ENCODE measurements at places on chromosomes 16 and 17. TPM values are rescaled to one million over a fixed set of nuclear protein-coding genes. Genes with fewer than 3 reads are reported as not detected.

DNA sequence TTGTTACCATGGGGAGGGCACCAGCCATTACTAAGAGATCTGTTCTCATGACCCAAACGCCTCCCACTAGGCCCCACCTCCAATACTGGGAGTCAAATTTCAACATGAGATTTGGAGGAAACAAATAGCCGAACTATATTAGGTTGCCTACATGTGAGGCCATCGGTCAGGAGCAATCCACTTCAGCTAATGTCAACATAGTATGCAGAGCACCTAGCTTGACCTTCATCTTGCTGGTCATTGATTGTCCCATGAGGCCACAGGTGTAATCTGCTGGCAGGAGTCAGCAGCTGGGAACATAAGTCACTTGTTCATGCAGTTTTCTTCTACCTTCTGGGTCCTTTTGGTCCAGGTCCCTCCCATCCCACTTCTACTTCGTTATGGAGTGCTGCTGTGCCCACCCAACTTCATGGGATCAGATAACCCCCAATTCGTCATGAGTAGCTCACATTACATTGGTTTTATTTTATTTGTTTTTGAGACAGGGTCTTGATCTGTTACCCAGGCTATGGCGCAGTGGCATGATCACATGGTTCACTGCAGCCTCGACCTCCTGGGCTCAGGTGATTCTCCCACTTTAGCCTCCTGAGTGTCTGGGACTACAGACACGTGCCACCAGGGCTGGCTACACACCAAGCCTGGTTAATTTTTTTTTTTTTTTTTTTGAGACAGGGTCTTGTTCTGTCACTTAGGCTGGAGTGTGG is 5.9 kb upstream of the KPNA2 start:
- no peak for DNase-seq

- DNase-seq, result no peak
Observed at GRCh38 chr16:29899516-29900101, at the start of gene SEZ6L2. Gene SEZ6L2, minus strand, starts transcription at chr16:29899550. Its CDS starts 531 bp downstream, at chr16:29899019.

DNA sequence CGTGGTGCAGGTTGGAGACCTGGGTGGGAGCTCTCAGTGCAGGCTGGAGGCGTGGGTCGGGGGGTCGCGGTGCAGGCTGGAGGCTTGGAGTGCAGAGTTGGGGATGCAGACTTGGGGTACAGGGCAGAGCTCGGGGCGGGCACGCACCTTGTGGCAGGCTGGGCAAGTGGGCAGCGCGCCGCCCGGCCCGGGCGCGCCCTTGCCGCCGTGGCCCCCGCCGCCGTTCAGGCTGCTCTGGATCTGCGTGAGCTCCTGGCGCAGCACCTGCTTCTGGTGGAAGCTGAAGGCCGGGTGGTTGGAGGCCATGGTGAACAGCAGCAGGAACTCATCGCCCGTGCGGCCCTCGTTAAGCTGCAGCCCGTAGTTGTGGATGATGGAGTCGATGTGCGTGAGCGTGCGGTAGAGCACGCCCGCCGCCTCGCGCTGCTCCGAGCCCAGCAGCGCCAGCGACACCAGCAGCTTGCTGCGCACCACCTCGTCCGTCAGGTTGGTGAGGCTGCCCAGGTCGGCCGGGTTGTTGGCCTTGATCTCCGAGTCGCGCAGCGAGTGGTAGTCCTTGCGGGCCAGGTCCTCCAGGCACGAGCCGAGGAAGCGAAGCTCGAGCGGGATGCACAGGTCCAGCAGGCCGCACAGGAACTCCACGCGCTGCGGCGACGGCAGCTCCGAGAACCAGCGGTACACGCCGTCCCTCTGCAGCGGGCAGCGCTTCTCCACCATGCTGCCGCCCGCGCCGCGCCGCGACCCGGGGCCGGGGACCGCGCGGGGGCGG is 1.1 kb downstream of the ZCCHC14 start:
- no peak for DNase-seq

DNA sequence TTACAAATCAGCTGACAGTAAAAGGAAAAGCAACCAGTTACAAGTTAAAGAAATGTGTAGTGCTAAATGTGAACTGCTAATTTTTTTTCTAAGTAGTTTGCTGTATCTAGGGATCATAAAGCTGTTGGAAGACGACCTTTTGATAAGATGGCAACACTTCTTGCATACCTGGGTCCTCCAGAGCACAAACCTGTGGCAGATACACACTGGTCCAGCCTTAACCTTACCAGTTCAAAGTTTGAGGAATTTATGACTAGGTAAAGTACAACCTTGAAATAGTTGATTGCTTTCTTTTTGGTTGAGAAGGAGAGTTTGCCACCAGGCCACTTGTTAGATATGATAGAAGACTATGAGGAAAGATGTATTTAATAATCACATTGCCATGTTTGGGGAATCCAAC is 35.4 kb downstream of the OMG start:
- no peak for DNase-seq

GRCh38 chr17:46911311-46911710 is 11.6 kb upstream of the GOSR2 start:
- DNase-seq, result no peak

DNA sequence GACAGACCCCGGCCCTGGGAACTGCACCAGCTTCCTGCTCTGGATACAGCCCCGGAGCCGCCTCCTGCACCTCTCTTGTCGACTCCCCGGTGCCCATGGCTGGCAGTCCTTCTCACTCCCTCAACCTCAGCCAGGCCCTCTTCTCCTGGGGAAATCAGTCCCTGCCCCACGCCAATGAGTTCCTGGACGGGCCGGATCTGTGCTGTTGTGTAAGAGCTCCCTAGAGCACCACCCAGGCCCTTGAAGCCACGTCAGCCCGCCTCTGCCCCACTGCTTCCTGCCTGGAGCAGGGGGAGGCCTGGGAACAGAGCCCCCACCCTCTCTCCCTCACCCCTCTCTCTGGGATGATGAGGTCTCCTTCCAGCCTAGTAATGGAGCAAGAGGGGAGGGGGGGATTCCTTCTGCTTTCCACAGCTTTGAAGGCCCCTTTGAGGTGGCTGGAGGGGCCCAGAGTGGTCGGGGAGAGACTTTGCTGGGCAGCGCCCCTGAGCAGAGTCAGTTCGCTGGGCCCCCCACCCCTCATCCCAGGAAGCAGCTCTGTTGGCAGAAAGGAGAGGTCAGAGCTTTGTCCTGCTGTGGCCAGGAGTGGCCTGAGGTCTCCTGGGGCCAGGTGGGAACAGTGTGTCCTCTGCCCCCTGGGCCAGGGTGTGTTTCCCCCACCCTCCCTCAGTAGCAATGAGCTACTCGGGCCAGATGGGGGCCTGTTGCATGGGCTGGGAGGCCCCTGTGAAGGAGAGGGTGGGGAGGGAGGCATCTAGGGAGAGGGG is 3.8 kb downstream of the PRR29 start:
- no peak for DNase-seq

GRCh38 chr17:40341808-40342503 is 22.6 kb downstream of the GJD3 start:
- no peak for DNase-seq

- no peak for DNase-seq
Observed at GRCh38 chr17:42598905-42599304, 10.3 kb downstream of the RETREG3 start.

- DNase-seq, result no peak
Observed at GRCh38 chr17:67400193-67400592, 23.1 kb downstream of the PITPNC1 start.

DNA sequence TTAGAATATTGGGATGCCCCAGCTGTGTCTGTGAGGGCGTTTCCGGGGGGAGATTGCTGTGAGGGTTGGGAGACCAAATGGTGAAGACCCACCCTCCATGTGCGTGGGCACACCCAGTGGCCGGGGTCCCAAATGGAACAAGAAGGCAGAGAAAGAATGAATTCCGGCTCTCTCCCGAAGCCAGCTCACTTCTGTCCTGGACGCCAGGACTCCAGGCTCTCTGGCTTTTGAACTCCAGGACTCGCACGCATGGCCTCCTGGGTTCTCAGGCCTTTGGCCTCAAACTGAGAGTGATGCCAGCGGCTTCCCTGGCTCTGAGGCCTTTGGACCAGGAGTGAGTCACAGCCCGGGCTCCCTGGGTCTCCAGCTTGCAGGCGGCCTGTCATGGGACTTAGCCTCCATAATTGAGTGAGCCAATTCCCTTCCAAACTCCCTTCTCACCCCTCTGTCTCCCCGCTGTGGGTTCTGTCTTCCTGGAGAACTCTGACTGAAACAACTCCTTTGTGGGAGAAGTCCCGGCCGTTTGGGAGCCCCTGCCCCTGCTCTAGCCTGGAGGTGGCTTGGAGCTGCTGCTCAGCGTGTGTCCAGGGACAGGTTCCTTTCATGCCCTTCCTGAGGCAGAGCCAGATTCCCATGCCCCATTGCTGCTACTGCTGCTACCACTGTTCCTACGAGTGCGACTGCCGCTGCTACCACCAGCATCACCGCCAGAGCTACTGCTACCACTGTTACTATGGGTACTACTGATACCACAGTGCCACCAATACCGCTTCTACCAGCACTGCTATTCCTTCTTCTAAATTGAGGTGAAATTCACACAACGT is 49.8 kb upstream of the CBX4 start:
- no peak for DNase-seq

DNA sequence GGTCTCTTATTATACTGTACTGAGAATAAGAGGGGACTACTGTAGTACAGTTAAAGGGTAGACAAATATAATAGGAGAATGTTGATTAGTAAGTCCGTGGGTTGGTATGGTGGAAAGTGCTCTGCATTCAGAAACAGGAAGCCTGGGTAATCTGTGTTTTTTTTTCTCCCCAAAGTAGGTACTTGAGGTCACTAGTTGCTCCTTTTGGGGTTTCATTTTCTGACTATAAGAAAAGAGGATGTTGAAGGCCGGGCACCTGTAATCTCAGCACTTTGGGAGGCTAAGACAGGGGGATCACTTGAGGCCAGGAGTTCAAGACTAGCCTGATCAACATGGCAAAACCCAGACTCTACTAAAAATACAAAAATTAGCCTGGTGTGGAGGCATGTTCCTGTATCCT is 42.0 kb upstream of the MMD start:
- no peak for DNase-seq

DNA sequence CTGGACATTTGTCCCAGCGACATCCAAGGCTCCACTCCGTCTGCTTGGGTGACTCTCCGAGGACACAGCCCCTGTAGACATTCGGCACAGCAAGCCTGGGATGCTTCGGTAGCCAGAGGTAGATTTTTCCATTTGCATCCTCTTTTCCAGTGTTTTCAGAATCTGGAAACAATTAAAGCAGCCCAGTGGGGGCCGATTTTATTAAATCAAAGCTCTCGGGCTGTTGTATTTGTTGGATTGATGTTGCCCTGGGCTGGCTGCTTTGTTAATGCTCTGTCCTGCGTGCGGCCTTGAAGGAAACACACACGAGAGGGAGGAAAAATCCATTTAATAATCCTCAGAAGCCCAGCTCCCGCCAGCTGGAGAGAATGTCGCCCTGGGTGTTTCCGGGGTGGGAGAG is 158.1 kb upstream of the CIBAR2 start:
- DNase-seq, result no peak

- DNase-seq, result no peak
Observed at GRCh38 chr16:79885320-79885719, 284.8 kb upstream of the MAF start.

- no peak for DNase-seq
Observed at GRCh38 chr17:21125862-21126261, 902 bp upstream of the DHRS7B start.

GRCh38 chr16:55426865-55427484 is 52.0 kb upstream of the MMP2 start:
- no peak for DNase-seq

DNA sequence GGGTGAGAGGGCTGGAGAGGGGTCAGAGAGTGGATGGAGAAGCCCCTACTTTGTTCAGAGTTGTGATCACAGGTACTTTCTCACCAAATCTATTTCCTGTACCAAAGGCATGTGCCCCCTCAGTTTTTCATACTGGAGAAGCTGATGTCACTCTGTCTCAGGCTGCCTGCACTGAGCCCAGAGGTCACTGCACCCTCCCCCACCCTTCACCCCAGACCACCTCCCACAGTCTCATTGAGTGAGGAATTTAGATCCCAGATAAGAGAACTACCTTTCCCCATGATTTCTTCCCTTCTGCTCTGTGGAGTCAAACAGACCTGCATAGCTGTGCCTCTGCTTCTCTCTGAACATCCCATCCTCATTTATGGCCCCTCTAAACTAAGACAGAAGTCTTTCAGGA is 140.0 kb upstream of the IRX6 start:
- no peak for DNase-seq

GRCh38 chr17:60305141-60305540 is 86.8 kb downstream of the USP32 start:
- no peak for DNase-seq

DNA sequence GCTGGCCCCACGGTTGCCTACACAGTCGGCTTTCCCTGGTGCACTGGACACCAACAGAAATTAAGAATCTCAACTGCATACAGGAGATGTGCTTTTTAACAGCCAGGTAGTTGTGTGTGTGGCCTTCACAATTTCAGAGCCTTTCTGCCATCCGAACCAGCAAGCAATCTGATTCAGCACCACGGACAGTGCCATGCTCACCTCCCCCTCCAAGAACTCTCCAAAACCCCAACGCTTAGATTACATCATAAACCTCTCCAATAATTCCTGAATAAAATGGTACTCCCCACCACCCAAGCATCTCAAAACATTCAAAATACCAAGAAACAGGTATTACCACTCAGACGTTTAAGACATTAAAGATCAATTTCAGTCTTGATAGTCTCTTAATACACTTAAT is 31.8 kb downstream of the USP7 start:
- no peak for DNase-seq

DNA sequence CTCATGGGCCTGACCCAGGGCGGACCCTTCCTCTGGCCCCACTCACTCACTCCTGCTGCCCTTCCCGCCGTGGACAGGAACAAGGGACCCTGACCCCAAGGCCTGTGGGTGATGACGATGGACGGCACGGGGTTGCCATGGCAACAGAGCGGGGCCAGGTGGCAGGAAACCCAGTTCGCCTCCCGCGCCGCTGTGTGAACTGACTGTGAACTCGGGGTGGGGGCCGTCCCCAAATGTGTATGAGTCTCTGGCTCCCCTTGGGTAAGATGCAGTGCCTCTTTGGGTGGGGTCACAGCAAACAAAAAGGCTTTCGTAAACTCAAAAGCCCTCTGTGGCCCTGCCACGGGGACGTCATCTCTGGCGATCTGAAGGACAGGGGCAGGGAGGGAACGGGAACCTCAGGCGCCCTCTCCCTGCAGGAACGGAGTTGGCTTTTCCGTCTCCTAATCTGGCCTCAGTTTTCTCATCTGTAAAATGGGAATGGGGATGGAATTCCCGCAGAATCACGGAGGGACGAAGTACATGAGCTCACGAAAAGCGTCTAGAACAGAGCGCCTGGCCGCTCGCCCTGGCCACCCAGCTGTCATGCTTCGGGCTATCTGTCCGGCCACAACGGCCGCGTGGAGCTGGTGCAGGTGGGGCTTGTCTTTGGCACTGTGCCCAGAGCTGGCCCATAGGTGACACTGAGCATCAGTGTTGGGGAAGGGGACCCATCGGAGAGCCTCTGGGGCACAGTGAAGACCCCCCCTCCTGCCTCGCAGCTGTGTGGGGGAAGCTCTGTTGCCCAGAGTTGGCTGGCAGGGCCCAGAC is 44.9 kb upstream of the PABPN1L start:
- DNase-seq, result no peak

CTRB2 gene
- 12.5 TPM for total RNA-seq

ARHGDIG gene
- not detected for total RNA-seq

ZC3H7A gene
- 47.8 TPM for total RNA-seq

PRSS33 gene
- not detected for total RNA-seq

MRC2 gene
- 184 TPM for total RNA-seq

Data from thoracic aorta (tissue), 2 donors.